ENCODE measurements at places on chromosomes 1 and 21.

DNA sequence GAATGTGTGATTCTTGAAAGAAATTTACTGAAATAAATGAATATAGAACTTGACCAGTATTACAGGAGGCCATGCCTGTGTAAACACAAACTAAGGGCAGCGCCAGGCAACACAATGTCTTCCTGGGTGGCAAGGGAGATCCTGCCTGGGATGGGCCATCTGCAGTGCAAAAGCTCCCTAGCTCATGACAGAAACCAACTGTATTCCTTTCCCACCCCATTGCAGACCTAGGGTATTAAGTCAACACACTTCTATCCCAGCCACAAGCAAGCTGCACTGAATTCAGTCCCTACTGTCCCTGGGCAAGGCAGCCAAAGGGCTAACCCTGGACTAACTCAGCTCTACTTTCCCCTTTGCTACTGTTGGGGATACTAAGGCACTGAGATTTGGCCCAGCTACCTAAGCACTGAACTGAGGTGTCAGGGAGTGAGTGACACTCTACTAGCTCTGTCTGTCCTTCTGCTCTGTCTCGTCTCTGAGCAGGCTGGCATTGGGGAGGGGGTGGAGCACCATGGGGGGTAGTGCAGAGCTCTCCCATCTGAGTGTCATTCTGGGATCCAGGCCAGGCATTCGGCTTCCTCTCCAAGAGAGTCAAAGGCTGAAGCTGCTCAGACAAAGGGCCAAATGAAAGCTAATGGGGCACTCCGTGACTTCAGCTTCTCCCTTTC lies 2.5 kb downstream of the INKA2 start:
- DNase-seq: no peak

DNA sequence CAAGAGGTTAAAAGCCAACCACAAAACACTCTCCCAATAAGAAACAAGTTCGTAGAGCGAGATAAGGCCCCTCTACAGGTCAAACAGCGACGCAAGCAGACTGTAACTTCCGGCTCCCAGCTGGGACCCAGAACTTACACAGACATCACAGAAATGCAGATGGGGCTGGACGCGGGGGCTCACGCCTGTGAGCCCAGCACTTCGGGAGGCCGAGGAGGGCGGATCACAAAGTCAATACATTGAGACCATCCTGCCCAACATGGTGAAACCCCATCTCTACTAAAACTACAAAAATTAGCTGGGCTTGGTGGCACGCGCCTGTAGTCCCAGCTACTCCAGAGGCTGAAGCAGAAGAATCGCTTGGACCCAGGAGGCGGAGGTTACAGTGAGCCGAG lies 11.1 kb downstream of the CCNL2 start:
- no peak for DNase-seq

DNA sequence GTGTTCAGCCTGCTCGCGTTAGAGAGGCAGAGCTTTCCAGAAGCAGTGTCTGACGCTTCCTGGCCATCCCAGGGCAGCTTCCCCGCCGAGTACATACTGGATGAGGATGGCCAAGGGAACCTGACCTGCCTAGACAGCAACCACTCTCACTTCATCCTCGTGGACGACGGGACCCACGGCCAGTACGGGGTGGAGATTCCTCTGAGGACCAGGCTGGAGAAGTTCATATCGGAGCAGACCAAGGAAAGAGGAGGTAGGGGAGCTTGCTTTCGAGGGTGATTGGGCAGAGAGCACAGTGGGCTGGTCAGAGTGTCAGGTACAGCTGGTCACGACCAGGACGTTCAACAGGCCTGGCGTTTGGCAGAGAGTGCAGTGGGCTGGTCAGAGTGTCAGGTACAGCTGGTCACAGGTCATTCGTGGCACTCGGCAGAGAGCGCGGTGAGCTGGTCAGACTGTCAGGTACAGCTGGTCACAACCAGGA lies 22.4 kb downstream of the TRPM2 start:
- no peak for DNase-seq

GRCh38 chr1:76269155-76269554 lies 194.6 kb downstream of the ST6GALNAC3 start:
- no peak for DNase-seq

DNA sequence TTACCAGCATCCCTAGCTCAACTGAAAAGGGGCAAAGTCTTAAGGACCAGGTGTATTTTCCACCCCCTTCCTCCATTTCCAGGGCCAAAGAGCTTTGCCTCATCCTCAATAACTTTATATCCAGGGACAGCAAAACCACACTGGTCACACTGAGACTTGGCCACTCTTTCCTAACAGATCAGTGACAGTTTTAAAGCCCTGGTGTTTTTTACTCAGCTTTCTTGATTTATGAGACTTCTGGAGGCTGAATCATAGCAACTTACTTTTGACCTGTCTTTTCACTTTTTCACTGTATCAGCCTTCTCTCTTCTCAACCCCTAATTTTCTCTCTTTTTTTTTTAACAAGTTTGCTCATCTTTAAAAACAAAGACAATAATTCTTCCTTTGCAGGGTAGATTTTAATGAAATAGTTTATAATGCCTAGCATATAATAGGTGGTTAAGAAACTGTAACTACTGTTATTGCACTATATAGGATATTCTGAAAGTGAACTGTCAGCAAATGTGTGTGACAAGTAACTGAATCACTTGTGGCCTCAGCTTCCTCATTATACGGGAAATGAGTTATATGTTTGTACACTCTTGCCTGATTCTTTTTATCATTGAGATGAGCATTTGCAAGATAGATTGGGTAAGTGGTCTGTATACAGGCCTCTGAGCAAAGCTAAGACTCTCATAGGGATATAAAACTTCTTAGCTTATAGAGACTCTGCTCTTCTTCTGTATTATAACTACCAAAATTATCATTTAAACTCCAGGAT lies 19.7 kb upstream of the DYNLT5 start:
- no peak for DNase-seq

GRCh38 chr21:29711236-29711635 lies 228.6 kb downstream of the GRIK1 start:
- no peak for DNase-seq

- no peak for DNase-seq
Measured at GRCh38 chr1:240387051-240387450, 224.9 kb downstream of the GREM2 start.

DNA sequence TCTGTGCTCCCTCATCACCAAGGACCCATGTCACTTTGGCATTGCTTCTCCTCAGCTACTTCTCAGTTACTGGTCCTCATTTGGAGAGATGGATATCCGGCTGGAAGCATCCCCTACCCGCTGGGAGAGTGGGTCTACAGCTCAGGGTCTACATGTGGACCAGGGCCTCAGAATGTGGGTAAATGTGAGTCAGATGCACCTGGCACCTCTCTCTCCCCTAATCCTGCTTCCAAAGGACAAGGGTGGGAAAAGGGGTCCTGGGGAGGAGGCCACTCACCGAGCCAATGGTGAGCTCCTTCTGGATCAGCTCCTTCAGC lies 908 bp downstream of the S100A6 start:
- no peak for DNase-seq

DNA sequence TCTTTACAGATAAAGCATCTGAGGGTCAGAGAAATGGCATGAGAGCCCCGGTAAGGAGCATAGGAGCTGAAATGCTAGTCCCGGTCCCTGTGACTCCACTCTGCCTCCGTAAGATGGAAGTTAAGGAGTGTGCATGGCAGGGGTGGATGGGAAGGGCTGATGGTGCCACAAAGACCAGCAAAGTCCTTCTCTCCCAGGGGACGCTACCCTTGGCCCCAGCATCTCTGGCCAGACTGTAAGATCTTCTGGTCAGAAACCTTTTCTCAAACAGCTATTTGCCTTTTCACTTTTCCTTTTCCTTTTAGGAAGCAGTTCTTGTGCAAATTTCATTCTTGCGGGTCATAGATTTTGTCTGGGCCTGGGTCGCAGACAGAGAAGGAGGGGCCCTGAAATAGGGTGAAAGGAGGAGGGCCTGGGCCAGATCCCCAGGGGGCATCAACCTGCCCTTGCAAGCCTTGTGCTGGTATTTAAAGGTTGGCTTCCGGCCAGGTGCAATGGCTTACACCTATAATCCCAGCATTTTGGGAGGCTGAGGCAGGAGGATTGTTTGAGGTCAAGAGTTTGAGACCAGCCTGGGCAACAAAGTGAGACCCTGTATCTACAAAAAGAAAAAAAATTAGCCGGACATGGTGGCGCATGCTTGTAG lies 14.4 kb upstream of the EPS8L3 start:
- DNase-seq: no peak

GRCh38 chr1:162042361-162042760 lies 18.7 kb upstream of the OLFML2B start:
- DNase-seq: no peak

- DNase-seq: no peak
Measured at GRCh38 chr1:92488416-92488815, 1.7 kb upstream of the GFI1 start.

DNA sequence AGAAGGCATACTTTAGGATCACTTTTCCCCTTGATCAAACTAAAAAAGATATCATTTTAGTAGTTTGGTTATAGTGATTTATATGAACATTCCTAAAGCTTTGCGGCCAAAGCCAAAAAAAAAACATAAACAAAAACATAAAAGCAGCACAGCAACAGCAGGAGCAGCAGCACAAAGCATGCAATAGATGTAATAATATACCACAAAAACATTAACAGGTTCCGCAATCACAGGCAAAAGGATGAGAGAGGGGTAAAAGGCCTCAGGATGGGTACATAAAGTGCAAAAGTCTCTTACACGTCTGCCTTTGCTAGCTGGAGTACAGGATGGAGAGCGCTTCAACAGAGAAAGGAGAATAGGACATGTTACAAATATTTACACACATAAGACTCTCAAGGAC lies 119.0 kb downstream of the COQ8A start:
- no peak for DNase-seq

DNA sequence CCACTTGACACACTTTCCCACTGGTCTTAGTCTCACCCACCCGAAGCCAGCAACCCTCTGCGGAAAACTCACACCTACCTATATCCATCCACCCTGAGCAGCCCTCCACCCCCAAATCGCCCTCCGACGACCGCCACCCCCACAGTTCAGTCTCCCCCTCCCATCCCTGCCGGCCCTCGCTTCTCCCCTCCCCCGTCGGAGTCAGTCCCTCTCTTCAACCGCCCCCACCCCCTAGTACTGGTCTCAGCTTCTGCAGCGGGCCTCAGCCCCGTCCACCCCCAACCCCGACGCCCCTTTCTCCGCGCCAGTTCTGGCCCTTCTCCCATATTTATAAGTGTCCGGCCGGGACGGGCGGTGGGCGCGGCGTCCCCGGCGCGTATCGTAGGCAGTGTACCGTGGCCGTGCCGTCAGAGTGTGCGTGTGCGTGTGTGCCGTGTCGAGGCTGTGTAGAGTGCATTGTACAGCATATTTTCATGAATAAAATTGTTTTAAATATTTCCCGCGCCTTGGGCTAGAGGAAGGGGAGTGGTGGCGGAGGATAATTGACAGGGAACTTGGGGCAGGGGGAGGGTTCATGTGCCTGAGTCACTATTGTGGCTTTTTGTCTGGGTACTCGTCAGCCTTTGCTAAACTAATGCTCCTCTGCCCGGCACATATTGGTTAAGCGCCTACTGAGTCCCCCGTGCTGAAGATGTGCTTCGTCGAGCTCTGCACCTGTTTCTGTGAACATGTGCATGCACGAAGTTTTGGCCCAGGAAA lies 22.0 kb downstream of the FOXO6 start:
- no peak for DNase-seq

DNA sequence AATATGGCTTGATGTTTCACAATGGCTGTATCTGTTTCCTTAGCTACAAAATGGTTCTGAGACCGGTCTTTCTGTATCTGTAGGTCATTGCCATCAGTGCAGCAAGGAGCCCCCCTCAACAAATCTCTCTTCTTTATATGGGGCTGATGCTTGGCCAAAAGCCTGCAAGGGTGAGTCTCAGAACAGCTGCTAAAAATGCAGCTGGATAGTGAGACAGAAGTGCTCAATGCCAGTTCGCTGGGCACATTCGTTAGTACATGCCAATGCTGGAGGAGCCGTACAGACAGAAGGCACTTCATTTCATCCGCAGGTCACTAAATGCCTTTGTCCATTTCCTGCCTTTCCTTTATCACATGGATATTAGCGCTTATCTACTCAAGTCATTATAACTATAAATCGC lies 67.3 kb downstream of the RUNX1 start:
- no peak for DNase-seq

DNA sequence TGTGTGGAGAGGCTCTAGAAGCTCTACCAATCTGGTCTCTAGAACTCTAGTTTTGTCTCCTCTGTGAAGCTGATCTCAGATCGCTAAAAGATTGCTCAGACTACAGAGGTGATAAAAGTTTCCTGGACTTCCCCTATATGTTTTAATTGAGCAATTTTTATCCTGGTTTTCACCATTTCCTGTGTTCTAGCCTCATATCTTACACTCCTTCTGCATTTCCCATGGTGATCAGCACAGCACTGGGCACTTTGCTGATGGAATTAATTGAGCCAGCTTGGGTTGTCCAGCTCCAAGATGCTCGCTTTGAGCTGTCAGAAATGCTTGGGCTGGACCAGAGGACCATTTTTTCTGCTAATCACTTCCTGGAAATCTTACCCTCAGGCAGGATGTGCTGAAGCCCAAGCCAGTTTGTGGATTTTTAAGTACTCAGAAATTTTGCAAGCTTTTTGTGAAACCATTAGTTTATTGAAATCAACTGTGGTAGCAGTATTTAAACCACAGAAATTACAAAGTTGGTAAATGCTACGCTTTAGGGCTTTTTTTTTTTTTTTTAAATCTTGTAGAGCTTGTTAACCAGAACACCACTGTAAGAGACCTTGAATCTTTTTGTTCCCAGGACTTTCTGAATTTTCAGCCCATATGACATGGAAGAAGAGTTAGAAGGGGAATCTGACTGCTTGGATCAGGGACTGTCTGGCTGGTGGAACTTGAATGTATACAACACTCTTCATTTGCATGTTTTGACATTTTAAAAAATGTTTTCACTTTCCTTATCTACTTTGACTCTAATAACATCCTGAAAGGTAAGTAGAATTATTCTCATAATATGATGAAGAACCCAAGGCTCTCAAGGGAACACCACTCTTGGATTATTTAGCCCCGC lies 28.4 kb downstream of the CD48 start:
- DNase-seq: no peak

DNA sequence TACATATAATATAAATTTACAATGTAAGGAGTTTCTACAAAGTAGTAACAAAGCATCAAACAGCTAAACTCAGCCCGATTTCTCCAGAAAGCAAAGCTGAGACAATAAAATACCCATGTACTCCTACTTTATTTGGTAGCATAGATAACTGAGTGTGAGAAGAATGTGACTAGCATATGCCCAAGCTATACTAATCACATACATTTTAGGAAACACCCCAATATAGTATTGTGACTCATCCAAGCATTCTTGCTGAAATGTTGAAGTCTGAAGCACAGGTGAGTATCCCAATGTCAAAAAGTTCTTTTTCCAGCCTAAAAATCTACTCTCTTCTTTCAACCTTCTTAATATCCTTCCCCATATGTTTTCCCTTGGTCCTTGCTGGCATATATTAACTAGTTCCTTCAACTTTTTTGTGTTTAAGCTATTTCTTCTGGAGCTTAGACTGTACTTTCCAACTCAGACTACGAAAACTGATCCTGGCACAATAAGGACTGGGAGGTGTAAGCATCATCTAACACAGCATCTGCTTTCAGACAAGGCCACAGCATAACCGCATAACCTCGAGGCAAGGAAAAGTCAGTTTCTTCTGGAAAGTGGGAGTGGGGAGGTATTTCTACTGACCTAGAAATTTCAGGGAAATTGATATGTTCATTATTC lies 163.0 kb upstream of the RNPC3 start:
- no peak for DNase-seq

GRCh38 chr1:51489472-51489871 lies 29.6 kb downstream of the EPS15 start:
- DNase-seq: no peak

Data from esophagus squamous epithelium (tissue), 5 donors.